ENCODE measurements at places on chromosomes 13 and 19.

DNA sequence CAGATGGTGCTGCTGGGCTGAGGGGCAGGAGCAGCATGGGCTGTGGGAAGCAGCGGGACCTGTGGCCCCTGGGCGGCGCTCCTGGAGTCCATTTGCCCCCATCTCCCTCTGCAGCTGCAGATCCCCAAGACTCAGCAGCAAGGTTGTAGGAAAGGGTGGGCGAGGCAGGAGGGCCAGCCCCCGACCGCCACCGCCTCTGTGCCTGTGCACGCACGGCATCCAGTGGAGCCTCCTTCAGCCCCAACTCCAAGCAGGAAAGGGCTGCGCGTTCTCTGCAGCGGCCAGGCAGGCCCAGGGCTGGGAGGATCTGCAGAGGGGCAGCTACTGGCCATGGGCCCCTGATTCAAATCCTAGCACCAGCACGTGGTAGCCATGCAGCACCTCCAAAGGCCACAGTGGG is 20.8 kb downstream of the DPF1 start:
- no peak for DNase-seq

DNA sequence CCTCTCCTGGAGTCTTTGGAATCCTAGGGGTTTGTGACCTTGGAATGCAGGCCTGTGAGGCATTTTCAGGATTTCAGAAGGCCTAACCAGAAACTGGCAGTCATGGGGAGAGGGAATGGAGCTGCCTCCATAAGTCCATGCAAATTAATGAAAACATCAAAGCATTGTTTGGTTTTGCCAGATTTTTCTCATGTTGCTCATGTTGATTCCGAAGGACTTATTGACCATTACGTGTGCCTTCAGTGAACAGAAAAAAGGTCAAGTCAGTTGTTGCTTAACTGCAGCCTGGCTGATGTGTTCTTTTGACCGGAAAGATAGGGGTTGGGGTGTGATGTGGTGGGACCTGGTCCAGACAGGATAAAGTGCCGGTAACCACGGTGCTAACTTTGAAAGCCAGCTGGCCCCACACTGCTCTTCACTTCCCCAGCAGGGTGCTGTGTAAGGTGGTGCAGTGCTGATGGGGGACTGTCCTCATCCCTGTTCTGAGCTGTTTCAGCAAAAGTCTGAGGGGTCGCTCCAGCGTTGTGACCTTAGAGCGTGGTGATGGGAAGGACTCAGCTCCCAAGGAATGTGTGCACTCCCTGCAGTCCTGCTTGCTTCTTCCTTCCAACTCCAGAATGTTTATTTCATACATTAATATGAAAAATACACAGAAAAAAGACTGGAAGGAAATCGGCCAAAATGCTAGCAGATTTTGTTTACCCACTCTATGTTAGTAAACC is 3.5 kb downstream of the RNF113B start:
- DNase-seq = peak; percentile 71

DNA sequence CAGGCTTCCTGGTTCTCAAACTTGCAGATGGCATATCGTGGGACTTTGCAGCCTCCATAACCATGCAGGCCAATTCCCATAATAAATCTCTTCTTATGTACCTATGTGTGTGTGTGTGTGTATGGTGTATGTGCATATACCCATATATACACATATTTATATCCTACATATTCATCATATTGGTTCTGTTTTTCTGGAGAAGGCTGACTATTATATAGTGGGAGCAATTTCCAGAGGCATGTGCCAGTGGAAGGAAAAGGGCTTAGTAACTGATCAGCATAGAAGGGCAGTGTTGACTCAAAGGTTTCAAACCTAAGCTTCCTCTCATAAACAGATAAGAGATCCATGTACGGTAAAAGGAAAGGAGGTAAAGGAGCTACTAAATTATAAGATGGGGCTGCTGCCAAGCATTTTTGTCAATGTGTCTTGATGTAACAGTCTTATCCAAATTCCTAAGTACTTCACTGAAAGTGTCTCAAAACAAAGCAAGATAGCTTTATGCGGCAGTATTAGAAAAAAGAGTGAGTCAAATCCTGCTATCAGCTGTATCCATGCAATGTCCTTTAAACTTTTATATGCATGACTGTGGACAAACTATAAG is 432.1 kb downstream of the TBC1D4 start:
- DNase-seq = no peak

DNA sequence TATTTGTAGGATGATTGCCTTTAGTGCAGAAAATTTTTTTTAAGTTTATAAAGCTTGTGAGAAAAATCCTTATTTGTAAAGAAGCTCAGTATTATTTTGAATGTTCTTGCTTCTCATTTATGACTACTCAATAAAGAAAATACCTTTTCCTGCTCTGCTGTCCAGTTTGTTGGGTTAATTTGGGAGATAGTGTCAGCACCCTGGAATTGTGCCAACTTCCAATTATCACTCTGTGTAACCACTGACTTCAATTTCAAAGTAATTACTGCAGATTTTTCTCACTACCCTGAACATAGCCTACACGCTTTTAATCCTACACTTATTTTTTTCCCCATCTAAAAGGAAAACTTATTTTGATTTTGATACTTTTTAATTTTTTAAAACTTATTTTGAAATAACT is 93.1 kb downstream of the GGACT start:
- DNase-seq = no peak

DNA sequence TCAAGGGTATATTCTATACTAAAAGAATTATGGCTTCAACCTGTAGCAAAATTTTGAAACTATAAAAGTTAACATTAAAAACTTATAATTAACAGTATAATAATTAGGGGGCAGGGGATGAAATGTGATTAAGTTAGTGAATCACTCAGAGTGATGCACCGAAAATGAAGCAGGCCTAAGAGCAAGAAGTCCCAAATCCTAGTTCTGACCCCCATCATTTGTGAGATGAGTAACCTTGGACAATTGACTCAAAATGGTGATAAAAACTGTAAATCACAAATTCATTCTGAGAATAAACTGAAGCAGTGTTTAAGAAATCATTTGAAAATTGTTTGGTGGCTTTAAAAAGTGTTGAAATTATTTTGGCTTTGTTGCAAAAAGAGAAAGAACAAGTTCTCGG is 56.8 kb downstream of the KLF12 start:
- no peak for DNase-seq

DNA sequence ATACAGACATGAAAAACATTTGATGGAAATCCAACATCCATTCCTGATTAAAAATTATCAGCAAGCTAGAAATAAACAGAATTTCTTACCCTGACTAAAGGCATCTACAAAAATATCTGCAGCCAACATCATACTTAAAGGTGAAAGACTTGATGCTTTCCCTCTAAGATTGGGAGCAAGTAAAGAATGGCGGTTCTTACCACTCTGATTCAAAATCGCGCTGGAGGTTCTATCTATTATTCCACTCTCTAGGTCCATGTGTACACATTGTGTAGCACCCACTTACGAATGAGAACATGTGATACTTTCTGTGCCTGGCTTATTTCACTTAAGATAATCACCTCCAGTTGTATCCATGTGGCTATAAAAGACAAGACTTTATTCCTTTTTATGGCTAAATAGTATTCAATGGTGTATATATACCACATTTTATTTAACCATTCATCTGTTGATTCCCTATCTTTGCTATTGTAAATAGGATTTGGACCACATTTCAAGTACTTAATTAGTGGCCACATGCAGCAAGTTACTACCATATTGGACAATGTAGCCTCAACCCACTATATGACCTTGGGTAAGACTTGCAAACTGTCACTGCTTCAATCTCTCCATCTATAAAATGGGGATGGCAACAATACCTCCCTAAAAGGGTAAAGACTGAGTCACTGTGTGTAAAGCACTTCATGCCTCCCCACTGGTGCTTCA is 38.4 kb upstream of the CYP2A7 start:
- DNase-seq = no peak

DNA sequence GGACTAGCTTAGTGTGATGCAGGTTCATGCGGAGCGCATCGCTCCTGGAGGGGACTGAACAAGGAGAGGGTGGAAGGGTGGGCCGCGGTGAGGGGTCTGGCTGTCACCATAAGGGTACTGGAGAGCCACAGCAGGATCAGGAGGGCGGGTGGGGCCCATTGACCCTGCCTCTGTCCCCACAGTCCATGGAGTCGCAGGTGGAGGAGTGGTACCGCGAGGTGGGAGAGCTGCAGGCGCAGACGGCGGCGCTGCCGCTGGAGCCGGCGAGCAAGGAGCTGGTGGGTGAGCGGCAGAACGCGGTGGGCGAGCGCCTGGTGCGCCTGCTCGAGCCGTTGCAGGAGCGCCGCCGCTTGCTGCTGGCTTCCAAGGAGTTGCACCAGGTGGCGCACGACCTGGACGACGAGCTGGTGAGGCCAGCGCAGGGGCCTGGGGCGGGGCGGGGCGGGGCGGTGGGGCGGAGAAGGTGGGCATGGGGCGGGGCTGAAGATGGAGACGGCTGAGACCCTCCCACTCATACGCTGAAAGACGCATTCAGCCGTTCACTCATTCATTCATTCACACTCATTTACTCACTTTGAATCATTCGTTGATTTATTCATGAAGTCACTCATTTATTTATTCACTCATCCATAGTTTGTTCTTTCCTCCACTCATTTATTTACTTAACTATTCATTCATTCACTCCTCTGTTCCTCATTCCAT is 27.5 kb upstream of the SHKBP1 start:
- DNase-seq = peak; percentile 92

DNA sequence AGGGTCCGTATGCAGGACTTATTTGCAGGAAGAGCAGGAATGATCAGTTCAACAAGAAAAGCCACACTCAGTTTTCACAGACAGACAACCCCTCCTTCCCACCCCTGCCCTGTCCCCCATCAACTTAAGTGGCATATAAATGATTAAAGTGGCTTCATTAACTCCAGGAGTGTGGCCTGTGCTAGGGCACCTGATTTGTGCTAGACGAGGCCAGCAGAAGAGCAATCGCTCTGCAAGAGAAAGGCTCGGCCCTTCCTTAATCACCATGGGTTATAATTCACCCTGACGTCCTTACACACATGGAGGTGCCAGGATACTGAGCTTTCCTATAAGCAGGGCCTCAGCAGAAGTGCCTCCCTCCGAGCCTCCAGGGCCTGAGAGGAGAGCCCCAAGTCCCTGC is 14.6 kb downstream of the C19orf12 start:
- no peak for DNase-seq

DNA sequence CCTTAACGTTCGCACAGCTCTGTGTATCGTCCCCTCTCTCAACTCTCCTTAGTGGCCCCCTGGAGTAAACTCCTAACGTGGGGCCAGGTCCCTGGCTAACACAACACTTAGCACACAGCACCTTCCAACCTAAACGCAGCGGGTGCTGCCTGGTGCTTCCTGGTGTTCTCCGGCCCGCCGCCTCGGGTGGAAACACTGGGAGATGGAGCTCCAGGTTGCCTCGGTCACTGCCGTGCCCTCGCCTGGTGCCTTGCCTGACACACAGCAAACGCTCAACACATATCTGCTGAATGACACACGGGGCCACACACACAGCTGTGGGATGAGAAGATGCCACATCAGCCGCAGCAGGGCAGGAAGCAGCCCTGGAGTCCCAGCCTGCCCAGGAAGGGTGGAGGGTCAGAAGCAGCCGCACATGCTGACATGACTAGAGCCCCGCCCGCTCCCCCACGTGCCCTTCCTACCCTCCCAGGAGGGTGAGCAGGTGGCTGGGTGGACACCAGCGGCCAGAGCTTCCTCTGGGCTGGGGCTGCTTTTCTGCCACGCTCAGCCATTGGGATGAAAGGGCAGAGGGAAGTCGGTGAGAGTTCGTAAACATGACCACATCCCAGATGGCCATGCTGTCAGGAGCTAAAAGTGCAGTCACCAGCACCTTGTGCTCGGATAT is 6.6 kb downstream of the PEPD start:
- no peak for DNase-seq

DNA sequence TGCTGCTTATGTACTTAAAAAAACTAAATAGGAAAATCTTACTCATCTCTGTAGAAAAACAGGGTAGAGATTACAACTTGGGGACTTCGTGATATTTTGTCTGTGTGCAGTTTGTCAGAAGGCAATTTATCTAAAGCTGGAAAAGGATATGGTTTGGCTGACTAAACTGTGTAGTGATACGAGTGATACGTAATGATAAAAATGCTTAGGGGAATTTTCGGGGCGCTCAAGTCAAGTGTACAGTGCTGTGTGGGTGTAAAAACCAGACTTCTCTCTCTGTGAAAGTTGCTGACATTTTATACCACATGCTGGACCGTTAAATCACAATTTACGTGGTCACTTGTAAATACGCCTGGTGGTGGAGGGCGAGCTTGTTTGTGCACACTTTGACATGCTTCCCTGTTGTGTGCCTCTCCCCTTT is 221.7 kb downstream of the KCNRG start:
- no peak for DNase-seq

- peak; percentile 97 for DNase-seq
Observed at GRCh38 chr19:17332677-17333581, 1.7 kb downstream of the ANO8 start.

GRCh38 chr13:114177245-114178010 is 1.6 kb upstream of the CFAP97D2 start:
- DNase-seq = no peak

DNA sequence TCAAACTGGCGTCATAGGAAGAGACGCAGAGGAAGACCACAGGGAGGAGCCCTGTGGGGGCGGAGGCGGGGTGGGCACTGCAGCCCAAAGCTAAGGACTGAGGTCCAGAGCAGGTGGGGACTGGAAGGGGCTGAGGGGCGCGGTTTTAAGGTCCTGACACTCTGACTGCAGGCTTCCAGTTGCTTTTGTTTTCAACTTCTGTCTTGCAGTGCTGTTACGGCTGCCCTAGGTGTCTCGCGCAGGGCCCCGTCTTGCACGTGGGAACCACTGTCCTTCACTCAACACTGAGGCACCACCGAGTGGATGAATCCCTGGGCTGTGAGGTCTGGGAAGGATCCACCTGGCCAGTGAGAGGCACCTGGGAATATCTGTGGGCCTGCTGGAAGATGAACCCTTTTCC is 76.0 kb downstream of the TEX29 start:
- no peak for DNase-seq

DNA sequence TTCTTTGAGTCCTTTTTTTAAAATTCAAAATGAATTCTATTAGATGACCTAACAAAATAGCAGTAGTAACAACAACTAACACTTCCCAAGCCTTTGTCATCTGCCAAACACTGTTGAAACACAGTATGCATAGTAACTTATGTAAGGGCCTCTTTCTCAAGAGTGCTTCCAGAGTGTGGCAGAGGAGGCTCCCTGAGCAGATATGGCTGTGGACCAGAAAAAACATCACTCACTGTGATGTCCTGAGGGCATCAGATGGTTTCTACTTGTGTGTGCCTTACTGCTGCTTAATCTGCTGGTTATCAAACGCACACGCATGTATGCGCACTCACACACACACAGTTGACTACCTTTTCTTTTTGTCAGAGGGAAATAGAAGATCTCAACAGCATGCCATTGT is 110.8 kb downstream of the DLEU7 start:
- DNase-seq = no peak
